ENCODE measurements at places on chromosomes 3 and 15.
A peak's percentile ranks its signal among the peaks of the same experiment; 100 is the strongest.

DNA sequence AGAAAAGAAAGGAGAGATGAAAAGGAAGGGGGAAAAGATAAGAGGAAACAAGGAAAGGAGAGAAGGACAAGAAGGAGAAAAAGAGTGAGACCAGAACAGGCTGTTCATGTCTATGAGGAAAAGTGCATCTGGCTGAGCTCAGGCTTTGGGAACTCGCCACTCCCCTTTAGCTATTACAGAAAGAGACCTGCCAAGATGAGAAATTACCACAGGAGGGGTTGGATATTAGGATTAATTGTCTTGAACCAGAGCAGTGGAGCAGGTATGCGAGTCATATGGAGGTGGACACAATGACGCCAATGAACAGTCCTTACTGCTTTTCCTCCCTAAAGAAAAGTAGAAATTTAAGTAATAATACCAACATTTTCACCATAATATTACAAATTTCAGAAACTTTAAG is 577.0 kb upstream of the ARRDC4 start:
- DNase-seq = no peak

- no peak for DNase-seq
These were observed 104.8 kb downstream of the FBLN2 start for GRCh38 chr3:13653631-13654279.

GRCh38 chr3:79172241-79172640 is 595.6 kb downstream of the ROBO1 start:
- DNase-seq = no peak

GRCh38 chr15:76209523-76209922 is 101.7 kb downstream of the ETFA start:
- DNase-seq = no peak

GRCh38 chr15:88113613-88114308 is 142.8 kb downstream of the NTRK3 start:
- DNase-seq = no peak

- no peak for DNase-seq
These were observed 165.5 kb upstream of the MBNL1 start for GRCh38 chr3:152103257-152103656.

- DNase-seq = no peak
These were observed 277.1 kb upstream of the PROK2 start for GRCh38 chr3:72062017-72062416.

DNA sequence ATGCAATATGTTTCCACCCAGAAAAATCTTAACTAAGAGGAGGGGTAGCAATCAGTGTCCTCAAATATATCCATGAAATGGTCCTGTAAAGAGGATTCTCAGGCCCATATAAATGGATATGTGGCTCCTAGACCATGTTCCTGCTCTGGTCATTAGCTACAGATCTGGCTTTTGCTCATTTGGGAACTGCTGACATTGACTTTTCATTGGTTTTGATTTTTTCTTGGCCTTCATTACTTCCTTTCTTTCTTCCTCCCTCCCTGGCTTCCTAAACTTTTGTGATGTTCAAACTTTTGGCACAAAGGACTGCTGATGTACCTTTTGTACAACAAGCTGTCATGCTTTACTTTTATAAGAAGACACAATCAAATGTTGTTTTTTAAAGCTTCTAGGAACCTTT is 41.6 kb upstream of the SNRK start:
- DNase-seq = no peak

DNA sequence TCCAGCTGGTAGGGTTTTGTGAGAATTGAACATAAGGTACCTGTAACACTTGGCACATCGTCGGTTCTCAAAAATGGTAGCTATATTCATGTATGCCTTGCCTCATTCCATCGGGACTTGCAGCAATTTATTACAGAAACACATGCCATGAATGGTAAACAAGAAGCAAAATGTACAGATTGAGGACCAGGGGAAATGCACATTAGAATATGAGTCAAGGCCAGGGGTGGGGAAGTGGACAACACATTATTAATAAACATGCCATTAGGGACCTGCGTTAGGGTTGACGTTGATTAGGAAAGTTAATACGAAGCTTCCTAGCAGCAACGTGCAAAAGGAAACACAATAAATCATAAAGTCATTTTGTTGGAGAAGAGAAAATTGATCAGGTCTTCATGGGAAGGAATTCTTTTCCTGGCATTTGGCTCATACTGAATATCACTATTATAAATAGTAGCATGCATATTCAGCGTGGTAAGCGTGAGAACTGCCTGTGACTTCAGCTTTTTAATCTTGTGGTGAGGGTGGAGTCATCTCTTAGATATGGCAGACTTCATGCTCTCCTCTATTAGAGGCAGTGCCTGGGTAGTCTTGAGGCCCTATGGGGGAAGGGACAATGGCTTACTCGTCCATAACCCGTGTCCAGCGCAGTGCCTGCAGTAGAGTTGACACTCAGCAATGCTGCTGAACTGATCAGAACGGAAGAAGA is 184.9 kb downstream of the SV2B start:
- DNase-seq = no peak

DNA sequence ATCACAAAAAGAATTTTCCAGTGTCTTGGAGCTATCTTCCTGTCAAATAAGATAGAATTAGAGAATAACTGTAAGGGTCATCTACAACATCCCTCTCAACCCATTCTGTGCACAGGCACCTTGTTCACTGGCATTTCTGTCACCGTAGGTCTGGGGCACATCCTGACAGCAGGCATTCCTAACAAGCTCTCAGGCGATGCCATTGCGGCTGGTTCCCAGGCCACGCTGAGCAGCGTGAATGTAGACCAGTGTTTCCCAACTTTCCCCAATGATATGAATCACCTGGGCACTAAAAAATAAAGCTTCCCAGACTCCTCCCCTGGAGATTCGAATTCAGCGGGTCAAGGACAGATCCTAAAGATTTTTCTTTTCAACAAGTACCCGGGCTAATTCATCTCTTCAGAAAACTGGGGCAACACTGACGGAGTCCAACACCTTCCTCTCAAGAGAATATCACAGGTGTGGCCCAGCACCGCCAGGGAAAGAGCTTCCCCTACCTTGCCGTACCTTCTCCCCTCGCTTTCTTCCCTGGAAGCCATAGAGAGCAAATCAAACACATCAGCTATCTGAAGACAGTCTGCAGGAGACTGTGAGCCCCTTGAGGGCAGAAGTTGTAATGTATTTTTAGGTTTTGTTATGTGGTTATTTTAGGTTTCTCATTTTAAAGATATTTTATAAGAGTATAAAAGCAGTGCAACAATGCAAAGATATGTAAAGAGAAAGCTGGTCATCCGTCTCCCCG is 143.4 kb downstream of the LIPC start:
- DNase-seq = no peak

DNA sequence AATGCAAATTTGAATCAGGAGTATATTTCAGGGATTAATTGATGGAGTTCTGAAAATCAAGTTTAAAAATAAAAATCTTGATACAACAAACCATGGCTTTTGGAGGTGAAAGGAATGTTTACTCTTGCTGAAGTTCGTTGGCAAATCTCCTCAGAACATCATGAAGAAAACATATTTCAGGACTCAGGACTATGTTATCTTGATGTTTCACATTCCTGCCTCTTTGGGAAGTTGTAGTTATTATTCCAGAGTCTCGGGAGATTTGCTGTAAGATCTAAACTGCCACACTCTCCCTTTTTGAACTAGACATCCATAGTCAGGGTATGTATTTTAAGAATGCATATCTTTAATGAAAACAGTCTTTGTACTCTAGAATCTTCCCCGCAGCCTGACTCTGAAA is 271.2 kb downstream of the RBMS3 start:
- DNase-seq = no peak

GRCh38 chr3:56081246-56081645 is 387.0 kb downstream of the ERC2 start:
- DNase-seq = no peak

DNA sequence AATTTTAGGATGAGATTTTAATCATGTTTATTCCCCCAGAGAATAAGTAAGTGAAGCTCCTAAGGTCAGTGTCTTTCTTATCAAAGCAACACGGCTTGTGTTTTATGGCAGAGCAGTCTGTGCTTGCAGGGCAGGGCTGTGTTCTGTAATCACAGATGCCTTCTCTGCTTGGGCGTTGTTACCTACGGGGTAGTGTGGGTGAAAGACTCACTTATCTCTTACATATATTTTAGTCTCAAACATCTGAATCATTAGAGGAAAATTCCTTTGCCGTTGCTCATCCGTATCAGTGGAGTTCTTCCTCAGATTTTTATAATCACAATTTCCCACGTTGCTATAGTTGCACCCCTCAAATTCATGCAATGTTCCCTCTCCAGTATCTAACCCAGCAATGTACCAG is 271.7 kb upstream of the MEIS2 start:
- no peak for DNase-seq

DNA sequence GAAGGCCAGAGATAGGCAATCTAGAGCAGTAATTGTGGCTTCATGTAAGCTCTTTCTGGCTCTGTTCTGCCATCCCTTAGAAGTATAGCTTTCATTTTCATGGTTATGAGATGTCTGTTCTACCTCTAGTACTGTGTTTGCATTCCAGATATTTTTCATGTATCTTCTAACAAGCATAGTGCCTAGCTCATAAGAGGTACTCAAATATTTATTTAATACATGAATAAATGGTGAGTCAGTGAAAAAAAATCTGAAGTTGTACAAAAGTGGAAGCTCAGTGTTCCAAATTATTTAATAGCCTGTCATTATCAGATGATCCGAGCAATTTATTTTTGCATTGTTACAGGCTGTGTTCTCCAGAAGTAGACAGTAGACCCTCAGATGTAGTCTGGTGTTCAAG is 64.3 kb downstream of the OXSM start:
- DNase-seq = no peak

GRCh38 chr3:65473736-65474135 is 565.0 kb downstream of the MAGI1 start:
- no peak for DNase-seq

- no peak for DNase-seq
These were observed 109.1 kb upstream of the WNT5A start for GRCh38 chr3:55596212-55596611.

GRCh38 chr3:64539451-64540196 is 148.2 kb downstream of the ADAMTS9 start:
- DNase-seq = no peak

DNA sequence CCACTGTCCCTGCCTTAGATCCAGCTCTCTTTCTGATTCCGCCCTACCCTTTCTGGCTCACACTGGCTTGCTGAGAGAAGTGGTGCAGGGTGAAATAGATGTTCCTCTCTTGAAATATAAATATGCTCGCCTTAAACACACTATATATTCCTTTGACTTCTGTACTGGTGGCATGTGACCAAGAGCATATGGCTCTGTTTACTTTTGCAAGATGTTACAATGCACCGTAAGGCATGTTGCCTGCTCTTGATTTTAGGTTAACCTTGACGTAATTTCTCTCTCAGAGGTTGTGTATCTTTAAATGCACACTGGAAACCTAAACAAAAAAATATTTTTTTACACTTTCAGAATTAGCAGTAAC is 749 bp downstream of the RSRC1 start:
- DNase-seq = no peak

GRCh38 chr15:95266451-95267061 is 1035.2 kb downstream of the MCTP2 start:
- no peak for DNase-seq

GRCh38 chr15:26521130-26521529 is 251.7 kb downstream of the GABRB3 start:
- DNase-seq = no peak

DNA sequence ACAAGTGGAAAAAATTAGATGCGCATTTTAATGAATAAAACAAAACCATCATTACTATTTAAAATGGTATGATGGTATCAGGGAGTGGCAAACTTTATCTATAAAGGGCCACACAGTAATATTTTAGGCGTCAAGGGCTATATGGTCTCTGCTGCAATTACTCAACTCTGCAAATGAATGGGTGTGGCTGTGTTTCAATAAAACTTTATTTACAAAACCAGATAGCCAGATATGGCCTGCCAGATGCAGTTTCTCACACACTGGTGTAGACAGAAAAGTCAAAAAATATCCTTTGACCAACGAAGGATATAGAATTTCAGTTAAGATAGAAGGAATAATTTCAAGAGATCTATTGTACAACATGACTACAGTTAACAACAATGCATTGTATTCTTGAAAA is 83.8 kb downstream of the CLASP2 start:
- DNase-seq = no peak

GRCh38 chr15:78195735-78196201 is 38.6 kb downstream of the ACSBG1 start:
- DNase-seq = peak; percentile 29

GRCh38 chr3:106423321-106424225 is 554.8 kb upstream of the CBLB start:
- DNase-seq = no peak

- no peak for DNase-seq
These were observed 31.7 kb upstream of the NTRK3 start for GRCh38 chr15:88288206-88288605.

DNA sequence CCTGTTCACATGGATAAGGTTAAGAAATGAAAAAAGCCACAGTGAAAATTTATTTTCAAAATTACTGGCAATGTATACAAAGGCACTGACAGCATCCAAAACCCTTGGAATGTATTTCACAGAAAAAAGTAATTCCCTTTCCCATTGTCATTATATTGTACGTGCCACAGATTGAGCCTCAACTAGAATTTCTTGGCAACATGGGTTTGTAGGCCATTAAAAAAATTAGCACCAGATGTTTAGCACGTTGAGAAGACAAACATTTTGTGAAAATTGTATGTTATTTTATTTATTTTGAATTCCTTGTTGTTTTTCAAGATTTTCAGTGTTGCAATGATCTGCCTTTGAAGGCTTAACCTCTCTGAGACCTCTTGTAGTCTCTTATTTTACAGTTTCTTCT is 76.3 kb upstream of the EPHB3 start:
- DNase-seq = no peak

GRCh38 chr3:149369991-149370866 is 7.2 kb downstream of the TM4SF1 start:
- no peak for DNase-seq

DNA sequence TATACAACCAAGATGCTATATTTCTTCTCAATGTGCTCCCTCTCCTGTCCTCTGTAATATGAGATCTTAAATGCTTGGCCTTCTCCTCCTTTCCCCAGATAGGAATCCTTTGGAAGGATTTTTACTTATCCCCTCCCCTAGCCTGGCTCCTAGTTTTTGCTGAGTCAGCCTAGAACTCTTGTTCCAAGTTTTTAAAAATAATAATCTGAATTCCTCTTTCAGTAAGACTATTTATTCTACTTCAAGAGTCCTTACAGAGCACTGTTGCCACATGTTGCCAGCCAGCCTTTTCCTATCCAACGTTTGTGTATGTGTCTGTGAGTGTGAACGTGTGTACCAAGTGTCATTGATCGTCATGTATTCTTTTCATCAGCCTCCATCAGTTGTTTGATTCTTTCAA is 11.0 kb upstream of the KCNMB2 start:
- DNase-seq = no peak

GRCh38 chr15:75195766-75196241 is 5.9 kb upstream of the C15orf39 start:
- DNase-seq = no peak

- no peak for DNase-seq
These were observed 67.9 kb downstream of the CYFIP1 start for GRCh38 chr15:22912256-22912655.
